ENCODE measurements at places on chromosomes 7 and 10. TPM values are rescaled to one million over a fixed set of nuclear protein-coding genes. Genes with fewer than 3 reads are reported as not detected.

- H3K27ac ChIP-seq: no peak overlapping the region
- no peak overlapping the region for H3K4me3 ChIP-seq
- H3K36me3 ChIP-seq: no peaks in the 10 kb centered on the region
- no peak for DNase-seq
- no peaks in the 10 kb centered on the region for H3K4me1 ChIP-seq
- H3K27me3 ChIP-seq: no peaks in the 10 kb centered on the region
These were observed 260.1 kb downstream of the CREB5 start for GRCh38 chr7:28672397-28672797.

- no peak for DNase-seq
- H3K4me1 ChIP-seq: no peaks in the 10 kb centered on the region
- H3K27ac ChIP-seq: no peak overlapping the region
- H3K36me3 ChIP-seq: peaks cover 16% of the 10 kb centered on the region
- H3K4me3 ChIP-seq: no peak overlapping the region
These were observed 34.2 kb downstream of the GRB10 start for GRCh38 chr7:50748472-50748871.

DNA sequence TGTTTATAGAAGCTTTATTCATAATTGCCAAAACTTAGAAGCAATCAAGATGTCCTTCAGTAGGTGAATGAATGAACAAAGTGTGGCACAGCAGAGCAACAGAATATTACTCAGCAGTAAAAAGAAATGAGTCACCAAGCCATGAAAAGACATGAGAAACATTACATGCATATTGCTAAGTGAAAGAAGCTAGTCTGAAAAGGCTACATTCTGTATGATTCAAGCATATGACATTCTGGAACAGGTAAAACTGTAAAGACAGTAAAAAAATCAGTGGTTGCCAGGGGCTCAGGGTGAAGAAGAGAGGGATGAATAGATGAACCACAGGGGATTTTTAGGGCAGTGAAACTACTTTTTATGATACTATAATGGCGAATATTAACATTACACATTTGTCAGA, 80.9 kb upstream of the APBB1IP start:
- no peak overlapping the region for H3K27ac ChIP-seq
- no peaks in the 10 kb centered on the region for H3K4me1 ChIP-seq
- H3K36me3 ChIP-seq: no peaks in the 10 kb centered on the region
- DNase-seq: no peak
- H3K27me3 ChIP-seq: no peaks in the 10 kb centered on the region

DNA sequence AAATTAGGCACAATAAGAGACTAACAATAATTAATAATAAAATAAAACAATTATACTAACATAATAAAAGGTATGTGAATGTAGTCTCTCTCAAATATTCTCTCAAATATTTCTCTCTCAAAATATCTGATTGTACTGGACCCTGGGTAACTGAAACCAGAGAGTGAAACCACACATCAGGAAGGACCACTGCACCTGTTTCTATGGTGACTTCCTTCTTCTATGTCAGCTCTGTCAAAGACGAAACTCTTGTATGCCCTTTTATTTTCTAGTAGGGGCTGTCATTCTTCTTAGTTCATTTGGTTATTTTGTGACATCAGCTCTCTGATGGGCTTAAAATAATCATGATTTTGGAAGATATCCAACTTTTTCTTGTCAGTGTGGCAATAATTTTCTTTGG, 428.0 kb upstream of the TPK1 start:
- H3K4me3 ChIP-seq: no peak overlapping the region
- no peak for DNase-seq
- H3K27me3 ChIP-seq: no peaks in the 10 kb centered on the region
- H3K36me3 ChIP-seq: no peaks in the 10 kb centered on the region
- no peak overlapping the region for H3K27ac ChIP-seq
- H3K4me1 ChIP-seq: no peaks in the 10 kb centered on the region

- H3K27me3 ChIP-seq: peaks cover 40% of the 10 kb centered on the region
- DNase-seq: peak; percentile 87
- peak overlapping the region; percentile 61 for H3K4me3 ChIP-seq
- H3K27ac ChIP-seq: no peak overlapping the region
These were observed 1.1 kb downstream of the DENND2A start for GRCh38 chr7:140639366-140640053.

DNA sequence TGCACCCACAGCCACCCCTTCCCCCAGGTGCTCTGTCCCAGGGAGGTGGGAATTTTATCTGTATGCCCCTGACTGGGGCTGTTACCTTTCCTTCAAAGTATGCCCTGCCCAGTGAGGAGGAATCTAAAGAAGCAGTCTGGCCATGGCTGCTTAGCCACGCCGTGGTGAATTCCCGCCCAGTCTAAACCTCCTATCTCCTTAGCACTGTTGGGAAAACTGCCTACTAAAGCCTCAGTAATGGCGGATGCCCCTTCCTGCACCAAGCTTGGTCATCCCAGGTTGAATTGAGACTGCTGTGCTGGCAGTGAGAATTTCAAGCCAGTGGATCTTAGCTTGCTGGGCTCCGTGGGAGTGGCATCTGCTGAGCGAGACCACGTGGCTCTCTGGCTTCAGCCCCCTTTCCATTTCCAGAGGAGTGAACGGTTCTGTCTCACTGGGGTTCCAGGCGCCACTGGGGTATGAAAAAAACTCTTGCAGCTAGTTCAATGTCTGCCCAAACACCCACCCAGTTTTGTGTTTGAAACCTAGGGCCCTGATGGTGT, 87.2 kb downstream of the ABCC2 start:
- no peak overlapping the region for H3K27ac ChIP-seq
- H3K27me3 ChIP-seq: no peaks in the 10 kb centered on the region

DNA sequence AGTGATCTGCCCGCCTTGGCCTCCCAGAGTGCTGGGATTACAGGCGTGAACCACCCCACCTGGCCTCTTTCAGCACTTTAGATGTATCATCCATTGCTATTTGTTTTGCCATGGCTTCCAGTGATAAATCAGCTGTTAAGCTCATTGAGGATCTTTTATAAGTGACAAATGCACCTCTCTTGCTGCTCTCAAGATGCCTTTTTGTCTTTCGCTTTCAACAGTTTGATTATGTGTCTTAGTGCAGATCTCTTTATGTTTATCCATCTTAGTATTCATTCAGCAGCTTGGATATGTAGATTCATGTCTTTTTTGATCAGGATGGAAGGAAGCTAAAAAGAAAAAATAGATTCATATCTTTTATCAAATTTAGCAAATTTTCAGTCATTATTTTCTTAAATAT, 105.6 kb downstream of the MAPK8 start:
- H3K4me3 ChIP-seq: no peak overlapping the region
- peaks cover 14% of the 10 kb centered on the region for H3K36me3 ChIP-seq
- DNase-seq: no peak
- no peaks in the 10 kb centered on the region for H3K27me3 ChIP-seq

DNA sequence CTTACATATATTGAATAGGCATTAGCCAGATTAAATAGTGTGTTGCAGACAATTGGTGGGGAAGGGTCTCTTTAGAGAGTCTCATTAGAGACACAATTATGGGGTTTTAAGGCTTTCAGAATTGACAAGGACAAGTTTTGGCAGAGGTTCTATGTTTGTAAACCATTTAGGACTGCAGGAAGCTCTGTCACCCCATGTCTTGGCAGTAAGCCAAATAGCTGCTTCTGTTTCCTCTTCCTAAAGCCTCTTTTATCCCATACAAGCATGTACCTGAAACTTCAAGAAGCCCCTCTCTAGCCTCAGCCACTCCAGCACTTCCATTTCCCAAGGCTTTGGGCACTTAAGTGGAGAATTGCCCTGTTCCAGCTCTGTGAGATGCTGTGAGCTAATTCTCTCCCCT, 21.8 kb upstream of the LRRC4 start:
- no peaks in the 10 kb centered on the region for H3K27me3 ChIP-seq
- no peak overlapping the region for H3K4me3 ChIP-seq
- peaks cover 20% of the 10 kb centered on the region for H3K4me1 ChIP-seq
- no peak for DNase-seq
- H3K36me3 ChIP-seq: peaks cover 3% of the 10 kb centered on the region

- no peaks in the 10 kb centered on the region for H3K36me3 ChIP-seq
- no peak overlapping the region for H3K27ac ChIP-seq
- no peaks in the 10 kb centered on the region for H3K27me3 ChIP-seq
- H3K4me1 ChIP-seq: peaks cover 13% of the 10 kb centered on the region
- no peak overlapping the region for H3K4me3 ChIP-seq
- peak; percentile 48 for DNase-seq
These were observed 127.5 kb downstream of the ABCA13 start for GRCh38 chr7:48298779-48299178.

DNA sequence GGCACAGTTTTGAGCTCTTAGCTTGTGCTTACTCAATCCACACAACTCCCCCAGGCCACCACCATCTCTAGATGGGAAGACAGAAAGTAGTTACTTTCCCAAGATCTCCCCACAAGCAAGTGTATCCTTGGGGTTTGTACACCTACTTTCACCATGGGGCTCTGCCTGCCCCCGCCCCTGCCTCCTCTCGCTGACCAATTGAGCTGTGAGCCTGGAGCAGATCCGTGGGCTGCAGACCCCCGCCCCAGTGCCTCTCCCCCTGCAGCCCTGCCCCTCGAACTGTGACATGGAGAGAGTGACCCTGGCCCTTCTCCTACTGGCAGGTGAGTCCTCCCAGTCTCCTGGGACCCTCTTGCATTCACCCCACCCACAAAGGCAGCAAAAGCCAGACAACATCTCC, 2.0 kb downstream of the FXYD4 start:
- H3K4me1 ChIP-seq: no peaks in the 10 kb centered on the region
- no peak overlapping the region for H3K27ac ChIP-seq
- DNase-seq: no peak
- no peaks in the 10 kb centered on the region for H3K36me3 ChIP-seq

DNA sequence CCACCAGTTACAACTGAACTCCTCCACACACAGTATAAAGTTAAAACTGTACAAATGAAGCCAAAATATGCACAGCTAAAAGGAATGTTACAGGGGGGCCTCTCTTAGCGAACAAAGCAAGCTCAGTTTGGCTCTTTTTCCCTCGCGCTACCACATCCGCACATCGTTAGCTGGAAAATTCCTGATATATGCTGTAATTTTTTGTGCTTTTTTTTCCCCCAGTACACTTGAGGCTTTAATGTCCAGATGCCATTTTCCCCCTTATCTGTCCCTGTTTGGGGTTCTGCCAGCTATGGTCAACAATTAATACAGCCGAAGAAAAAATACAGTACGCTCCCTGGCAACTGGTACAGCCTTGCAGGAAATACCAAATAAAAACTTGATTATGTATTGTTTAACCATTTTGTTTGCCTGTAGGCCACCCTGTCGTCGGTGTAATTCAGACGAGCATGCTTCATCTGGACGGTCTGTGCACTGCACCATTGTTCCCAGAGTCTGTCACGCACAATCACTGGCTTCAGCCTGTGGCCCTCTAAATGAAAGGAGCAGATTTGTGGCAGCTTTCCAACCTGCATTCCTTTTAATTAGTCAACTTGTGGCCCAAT, 108.1 kb upstream of the FAM133B start:
- DNase-seq: peak; percentile 83
- no peaks in the 10 kb centered on the region for H3K27me3 ChIP-seq
- H3K36me3 ChIP-seq: no peaks in the 10 kb centered on the region

GRCh38 chr10:11553773-11554381, 57.6 kb downstream of the USP6NL start:
- DNase-seq: no peak
- H3K27ac ChIP-seq: no peak overlapping the region
- H3K4me1 ChIP-seq: peaks cover 21% of the 10 kb centered on the region
- H3K4me3 ChIP-seq: no peak overlapping the region
- H3K27me3 ChIP-seq: no peaks in the 10 kb centered on the region
- H3K36me3 ChIP-seq: no peaks in the 10 kb centered on the region

DNA sequence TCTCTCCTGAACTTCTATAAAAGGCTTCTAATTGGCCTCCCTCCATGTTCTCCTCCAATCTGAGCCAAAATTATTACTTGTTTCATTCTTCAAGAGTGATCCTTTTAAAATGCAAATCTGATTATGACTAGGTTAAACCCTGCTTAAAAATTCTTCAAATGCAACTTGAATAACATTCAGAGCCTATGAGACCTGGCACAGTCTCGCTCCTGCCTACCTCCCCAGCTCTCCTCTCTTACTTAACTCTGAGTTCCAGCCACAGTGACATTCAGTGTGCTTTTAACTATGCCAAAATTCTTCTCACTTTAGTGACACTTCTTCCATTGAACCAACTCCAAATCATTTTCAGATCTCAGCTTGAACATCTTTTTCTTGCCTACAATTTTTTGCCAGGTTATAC, 68.8 kb downstream of the TMEM168 start:
- no peak overlapping the region for H3K4me3 ChIP-seq
- no peaks in the 10 kb centered on the region for H3K36me3 ChIP-seq
- no peaks in the 10 kb centered on the region for H3K4me1 ChIP-seq
- H3K27ac ChIP-seq: no peak overlapping the region

DNA sequence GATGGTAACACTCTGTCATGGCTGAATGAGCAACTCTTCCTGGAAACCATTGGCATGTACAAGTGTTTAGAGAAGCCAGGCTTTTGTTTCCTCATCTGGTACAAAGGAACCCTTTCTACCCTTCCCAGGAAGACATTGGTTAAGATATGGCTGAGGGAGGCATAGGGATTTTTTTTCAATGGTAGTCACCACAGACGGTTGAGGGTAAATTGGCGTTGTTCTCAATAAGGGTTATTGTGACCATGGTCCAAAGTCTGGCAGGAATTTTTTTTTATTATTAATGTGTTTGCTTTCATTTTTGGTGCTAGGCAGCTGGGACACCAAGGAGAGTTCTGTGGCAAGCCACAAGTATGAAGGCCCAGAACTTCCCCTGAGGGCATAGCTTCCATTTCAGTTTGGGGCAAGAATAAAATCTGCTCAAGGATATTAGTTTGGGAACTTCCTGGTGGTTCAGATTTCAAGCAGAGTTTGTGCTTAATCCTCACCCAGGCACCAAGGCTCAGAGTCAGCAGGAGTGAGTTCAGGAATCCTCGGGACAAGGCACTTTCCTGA, at the start of gene PLEKHS1:
TSS of gene PLEKHS1 (plus strand) at position 502 of the 552 bp plus-strand sequence. CDS start 3,596 bp downstream, outside the sequence.
- no peak within 1 kb of the TSS for H3K4me3 ChIP-seq
- no peaks in the 10 kb centered on the region for H3K4me1 ChIP-seq
- H3K36me3 ChIP-seq: no peaks in the 10 kb centered on the region
- H3K27me3 ChIP-seq: no peaks in the 10 kb centered on the region
- no peak for DNase-seq

- H3K4me1 ChIP-seq: no peaks in the 10 kb centered on the region
- peaks cover 4% of the 10 kb centered on the region for H3K36me3 ChIP-seq
- no peak for DNase-seq
- no peak overlapping the region for H3K4me3 ChIP-seq
- H3K27me3 ChIP-seq: no peaks in the 10 kb centered on the region
These were observed 35.8 kb downstream of the DNAJC9 start for GRCh38 chr10:73211106-73211811.

GRCh38 chr7:154868921-154869320, 134.0 kb downstream of the PAXIP1 start:
- H3K4me3 ChIP-seq: no peak overlapping the region
- H3K36me3 ChIP-seq: no peaks in the 10 kb centered on the region
- no peak overlapping the region for H3K27ac ChIP-seq
- peak; percentile 19 for DNase-seq

The PNLIPRP1 gene
- not detected for total RNA-seq

The SEMA4G gene
- total RNA-seq: under 0.01 TPM

The PRTFDC1 gene
- 5.3 TPM for total RNA-seq

The TNRC18 gene
- 61.3 TPM for total RNA-seq

The CPA1 gene
- 1.1 TPM for total RNA-seq

The CAPZA2 gene
- 159 TPM for total RNA-seq
